ENCODE measurements at places on chromosomes 5 and 9. TPM values are rescaled to one million over a fixed set of nuclear protein-coding genes. Genes with fewer than 3 reads are reported as not detected.

GRCh38 chr5:109876941-109877669, 187.4 kb downstream of the MAN2A1 start:
- peaks cover 7% of the 10 kb centered on the region for H3K4me1 ChIP-seq
- H3K27me3 ChIP-seq, result no peaks in the 10 kb centered on the region
- no peaks in the 10 kb centered on the region for H3K36me3 ChIP-seq
- DNase-seq, result no peak
- no peak overlapping the region for H3K4me3 ChIP-seq

GRCh38 chr5:133287500-133287899, 235.7 kb downstream of the HSPA4 start:
- no peaks in the 10 kb centered on the region for H3K27me3 ChIP-seq
- H3K4me1 ChIP-seq, result no peaks in the 10 kb centered on the region
- no peaks in the 10 kb centered on the region for H3K36me3 ChIP-seq
- peak; percentile 54 for DNase-seq
- H3K27ac ChIP-seq, result no peak overlapping the region

- no peaks in the 10 kb centered on the region for H3K27me3 ChIP-seq
- no peaks in the 10 kb centered on the region for H3K36me3 ChIP-seq
- no peak for DNase-seq
- no peak overlapping the region for H3K27ac ChIP-seq
Observed at GRCh38 chr9:17082343-17083064, 52.3 kb upstream of the CNTLN start.

DNA sequence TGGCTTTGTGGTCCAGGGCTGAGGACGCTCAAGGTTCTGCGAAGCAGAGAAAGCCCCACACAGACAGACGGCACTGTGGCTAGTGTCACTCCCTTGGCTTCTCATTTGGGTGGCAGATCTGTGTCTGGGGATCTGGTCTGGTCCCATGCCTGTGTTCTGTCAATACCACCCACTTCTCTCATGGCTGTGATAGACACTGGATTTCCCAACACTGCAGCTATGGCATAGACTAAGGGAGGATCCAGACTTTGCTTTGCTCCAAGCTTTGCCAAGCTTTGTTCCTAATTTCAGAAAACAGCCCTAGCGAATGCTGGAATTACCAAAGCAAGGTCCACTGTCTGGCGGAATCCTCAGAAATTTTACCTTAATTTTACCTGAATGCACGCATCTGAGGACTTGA, 62.1 kb downstream of the GADD45G start:
- no peak overlapping the region for H3K27ac ChIP-seq
- peaks cover 44% of the 10 kb centered on the region for H3K27me3 ChIP-seq
- DNase-seq, result no peak
- H3K36me3 ChIP-seq, result peaks cover 2% of the 10 kb centered on the region

DNA sequence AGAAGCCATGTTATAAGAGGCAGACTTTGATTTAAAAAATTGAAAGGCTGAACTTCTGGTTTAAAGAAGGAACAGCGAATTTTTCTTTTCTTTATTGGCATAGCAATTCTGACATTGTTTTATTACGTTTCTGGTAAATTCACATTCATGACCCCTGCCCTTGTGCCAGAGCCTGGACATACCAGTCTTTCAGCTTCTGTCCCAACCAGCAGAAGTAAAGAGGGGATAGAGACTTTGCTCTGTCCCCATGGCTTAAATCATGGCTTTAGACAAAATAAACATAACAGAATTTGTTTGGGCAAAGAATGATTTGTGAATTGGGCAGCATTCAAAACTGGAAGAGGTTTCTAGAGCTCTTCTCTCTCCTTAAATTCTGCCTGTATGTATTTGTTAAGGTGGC, 15.3 kb downstream of the CAST start:
- H3K4me1 ChIP-seq, result peaks cover 12% of the 10 kb centered on the region
- DNase-seq, result no peak
- H3K4me3 ChIP-seq, result no peak overlapping the region
- H3K27me3 ChIP-seq, result no peaks in the 10 kb centered on the region
- no peak overlapping the region for H3K27ac ChIP-seq

DNA sequence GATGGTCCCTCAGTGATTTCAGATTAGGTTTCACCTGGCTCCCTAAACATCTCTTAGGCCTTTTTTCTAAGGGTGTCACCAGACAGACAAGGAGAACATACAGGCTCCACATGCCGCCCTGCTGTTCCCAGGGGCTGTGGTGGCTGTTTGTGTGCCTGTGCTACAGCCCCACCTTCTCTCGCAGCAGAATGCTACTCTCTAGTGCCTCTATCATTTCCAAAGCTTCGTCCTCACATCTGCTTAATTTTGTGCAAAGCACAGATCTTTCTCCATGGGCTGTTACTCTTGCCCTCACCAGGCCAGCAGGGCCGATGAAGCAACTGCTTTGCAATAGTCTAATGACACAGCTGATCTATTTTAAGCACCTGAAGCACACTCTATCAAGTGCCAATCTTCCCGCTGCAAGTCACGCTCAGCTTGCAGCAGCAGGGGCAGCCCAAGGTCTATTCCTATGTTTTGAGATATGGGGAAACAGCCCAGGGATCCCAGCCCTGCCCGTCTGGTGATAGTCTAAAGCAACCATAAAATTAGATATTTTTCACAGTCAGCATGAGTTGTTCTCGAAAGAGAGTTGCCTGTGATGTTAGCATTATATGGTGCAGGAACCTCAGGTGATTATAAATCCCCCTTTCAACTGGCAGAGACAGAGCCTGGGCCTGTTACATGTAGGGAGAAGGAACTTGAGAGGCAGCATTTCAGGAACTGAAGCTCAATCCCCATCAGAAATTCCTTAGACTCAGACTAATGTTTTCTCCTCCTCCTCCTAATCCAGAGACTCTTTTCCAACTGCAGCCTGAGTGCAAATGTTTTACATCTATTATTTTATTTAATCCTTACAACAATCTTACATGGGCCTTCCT, 12.7 kb downstream of the ABLIM3 start:
- H3K27me3 ChIP-seq, result peaks cover 42% of the 10 kb centered on the region
- H3K4me1 ChIP-seq, result no peaks in the 10 kb centered on the region
- no peak for DNase-seq
- H3K4me3 ChIP-seq, result no peak overlapping the region

DNA sequence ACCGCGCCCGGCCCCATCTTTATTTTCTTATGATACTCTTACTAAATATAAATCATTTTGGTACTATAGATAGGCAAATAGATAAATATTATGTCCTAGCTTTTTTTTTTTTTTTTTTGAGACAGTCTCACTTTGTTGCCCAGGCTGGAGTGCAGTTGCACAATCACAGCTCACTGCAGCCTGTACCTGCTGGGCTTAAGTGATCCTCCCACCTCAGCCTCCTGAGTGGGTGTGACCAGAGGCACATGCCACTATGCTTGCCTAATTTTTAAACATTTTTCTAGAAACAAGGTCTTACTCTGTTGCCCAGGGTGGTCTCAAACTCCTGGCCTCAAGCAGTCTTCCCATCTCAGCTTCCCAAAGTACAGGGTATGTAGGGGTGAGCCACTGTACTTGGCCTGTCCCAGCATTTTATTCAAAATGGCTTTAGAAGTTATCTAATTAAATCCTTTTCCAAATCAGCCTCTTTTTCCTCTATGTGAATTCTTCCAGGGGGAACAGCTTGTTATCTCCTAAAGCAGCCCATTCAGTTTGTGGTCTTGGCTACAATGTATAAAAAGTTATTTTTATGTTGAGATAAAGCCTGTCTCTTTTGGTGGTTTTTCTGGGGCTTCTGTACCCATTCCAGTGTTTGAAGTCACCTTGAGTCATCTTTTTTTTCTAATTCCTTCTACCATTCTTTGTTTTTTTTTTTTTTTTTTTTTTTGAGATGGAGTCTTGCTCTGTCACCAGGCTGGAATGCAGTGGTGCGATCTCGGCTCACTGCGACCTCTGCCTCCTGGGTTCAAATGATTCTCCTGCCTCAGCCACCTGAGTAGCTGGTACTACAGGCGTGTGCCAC, 12.1 kb downstream of the MELK start:
- H3K27me3 ChIP-seq, result no peaks in the 10 kb centered on the region
- peaks cover 7% of the 10 kb centered on the region for H3K4me1 ChIP-seq
- no peak overlapping the region for H3K4me3 ChIP-seq
- DNase-seq, result no peak
- H3K27ac ChIP-seq, result no peak overlapping the region

- no peaks in the 10 kb centered on the region for H3K36me3 ChIP-seq
- H3K27ac ChIP-seq, result no peak overlapping the region
- no peak overlapping the region for H3K4me3 ChIP-seq
- H3K27me3 ChIP-seq, result peaks cover 23% of the 10 kb centered on the region
- H3K4me1 ChIP-seq, result peaks cover 13% of the 10 kb centered on the region
- DNase-seq, result no peak
Observed at GRCh38 chr5:139707445-139708003, 59.4 kb downstream of the CXXC5 start.

GRCh38 chr9:124617477-124618141, 110.4 kb upstream of the NR5A1 start:
- peaks cover 15% of the 10 kb centered on the region for H3K27me3 ChIP-seq
- DNase-seq, result peak; percentile 80
- H3K4me3 ChIP-seq, result no peak overlapping the region
- no peak overlapping the region for H3K27ac ChIP-seq
- H3K4me1 ChIP-seq, result no peaks in the 10 kb centered on the region

GRCh38 chr9:18075253-18075952, 398.6 kb upstream of the ADAMTSL1 start:
- DNase-seq, result no peak

GRCh38 chr9:115531410-115532125, 413.6 kb upstream of the TNC start:
- H3K4me3 ChIP-seq, result no peak overlapping the region
- no peak for DNase-seq
- H3K4me1 ChIP-seq, result no peaks in the 10 kb centered on the region
- H3K36me3 ChIP-seq, result no peaks in the 10 kb centered on the region

DNA sequence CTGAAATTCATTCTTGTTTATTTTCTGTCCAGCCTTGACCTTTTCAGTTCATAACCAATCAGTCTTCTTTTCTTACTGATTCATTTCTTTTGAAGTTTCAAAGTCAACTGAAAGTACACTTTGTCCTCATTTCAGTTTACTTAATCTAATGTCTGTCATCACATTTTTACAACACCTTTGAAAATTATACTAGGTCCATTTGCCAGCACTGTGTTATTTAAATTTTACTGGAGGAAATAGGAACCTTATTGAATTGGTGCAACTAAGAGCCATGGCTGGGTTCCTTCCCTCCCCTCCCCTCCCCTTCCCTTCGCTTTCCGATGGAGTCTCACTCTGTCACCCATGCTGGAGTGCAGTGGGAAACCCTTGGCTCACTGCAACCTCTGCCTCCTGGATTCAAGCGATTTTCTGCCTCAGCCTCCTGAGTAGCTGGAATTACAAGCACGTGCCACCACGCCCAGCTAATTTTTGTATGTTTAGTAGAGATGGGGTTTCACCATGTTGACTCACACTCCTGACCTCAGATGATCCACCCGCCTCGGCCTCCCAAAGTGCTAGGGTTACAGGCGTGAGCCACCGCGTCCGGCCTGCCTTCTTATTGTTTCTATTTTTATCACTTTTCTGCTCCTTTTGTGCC, 6.3 kb downstream of the RMI1 start:
- H3K36me3 ChIP-seq, result peaks cover 44% of the 10 kb centered on the region
- H3K4me3 ChIP-seq, result no peak overlapping the region
- no peaks in the 10 kb centered on the region for H3K27me3 ChIP-seq
- H3K27ac ChIP-seq, result peak overlapping the region; percentile 78

- no peak for DNase-seq
- no peaks in the 10 kb centered on the region for H3K27me3 ChIP-seq
- H3K4me1 ChIP-seq, result peaks cover 15% of the 10 kb centered on the region
- H3K27ac ChIP-seq, result no peak overlapping the region
Observed at GRCh38 chr5:146249801-146250200, 46.4 kb downstream of the RBM27 start.

GRCh38 chr5:78405829-78406750, 45.7 kb downstream of the SCAMP1 start:
- no peak for DNase-seq
- H3K4me3 ChIP-seq, result no peak overlapping the region
- no peaks in the 10 kb centered on the region for H3K27me3 ChIP-seq

DNA sequence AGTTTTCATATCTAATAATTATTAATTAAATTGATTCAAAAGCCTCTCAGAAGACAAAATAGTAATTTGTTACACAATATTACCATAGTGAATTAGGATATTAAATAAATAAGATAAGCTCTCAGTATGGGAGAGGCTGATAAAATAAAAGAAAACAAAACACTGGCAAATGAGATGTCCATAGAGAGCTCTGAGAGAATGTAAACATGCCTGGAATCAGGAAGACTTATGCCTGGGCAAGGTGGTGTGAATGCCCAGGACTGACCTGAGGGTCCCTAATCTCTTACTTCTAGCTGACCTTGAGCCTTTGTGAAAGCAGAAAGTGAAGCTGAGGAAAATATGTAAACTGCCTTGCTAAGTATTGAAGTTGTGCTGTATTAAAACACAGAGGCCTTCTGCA, 616.5 kb downstream of the PTPRD start:
- H3K4me1 ChIP-seq, result no peaks in the 10 kb centered on the region
- H3K4me3 ChIP-seq, result no peak overlapping the region
- H3K36me3 ChIP-seq, result no peaks in the 10 kb centered on the region
- no peaks in the 10 kb centered on the region for H3K27me3 ChIP-seq

DNA sequence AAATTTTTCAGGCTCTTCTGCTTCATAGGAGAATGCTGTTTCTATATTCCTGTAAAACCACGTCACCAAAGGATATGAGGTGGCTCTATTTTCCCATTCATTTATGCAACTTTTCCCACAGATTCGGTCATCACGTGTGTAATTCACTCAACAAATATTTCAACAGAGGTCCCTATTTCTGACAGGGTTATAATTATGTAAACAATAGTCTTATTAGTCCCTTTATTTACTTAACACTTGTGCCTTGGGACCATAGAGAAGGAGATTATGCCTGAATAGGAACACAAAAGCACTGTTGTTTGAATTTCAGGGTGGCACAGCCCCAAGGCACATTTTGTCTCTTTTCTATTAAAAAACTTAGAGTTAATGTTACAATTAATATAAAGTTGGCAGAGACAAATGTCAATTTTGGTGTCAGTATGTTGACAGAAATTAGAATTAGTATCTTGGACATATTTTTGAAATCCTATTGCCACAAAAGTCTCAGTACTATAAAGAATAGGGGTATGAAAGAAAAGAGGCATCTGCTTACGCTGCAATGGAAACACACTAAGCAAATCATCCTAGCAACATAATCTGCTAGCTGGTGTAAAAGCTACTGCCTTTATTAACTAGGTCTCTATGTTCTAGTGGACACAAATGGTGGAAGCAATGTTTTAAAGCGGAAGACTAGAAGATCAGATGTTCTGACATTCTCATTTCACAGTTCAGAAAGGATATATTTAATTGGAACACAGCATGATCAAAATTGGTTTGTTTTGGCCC, 229.1 kb upstream of the TBCA start:
- no peak overlapping the region for H3K4me3 ChIP-seq
- H3K36me3 ChIP-seq, result peaks cover 2% of the 10 kb centered on the region
- no peaks in the 10 kb centered on the region for H3K27me3 ChIP-seq
- DNase-seq, result no peak
- H3K27ac ChIP-seq, result no peak overlapping the region

- DNase-seq, result peak; percentile 50
- H3K27me3 ChIP-seq, result no peaks in the 10 kb centered on the region
- H3K36me3 ChIP-seq, result no peaks in the 10 kb centered on the region
- H3K4me3 ChIP-seq, result peak overlapping the region; percentile 52
- H3K27ac ChIP-seq, result peak overlapping the region; percentile 86
Observed at GRCh38 chr9:129458663-129459546, 162.0 kb downstream of the C9orf50 start.

Gene SMIM23
- total RNA-seq, result not detected

Gene CDX1
- total RNA-seq, result not detected

Gene KIF20A
- 61.7 TPM for total RNA-seq

Gene OR1J2
- not detected for total RNA-seq

Gene IQGAP2
- 70.2 TPM for total RNA-seq

Gene NCS1
- 16.9 TPM for total RNA-seq

Gene SPINK5
- not detected for total RNA-seq

Gene PCDHGA4
- not detected for total RNA-seq

Gene HTR4
- total RNA-seq, result not detected

Gene GOLM1
- 5.5 TPM for total RNA-seq

Gene GFPT2
- 0.37 TPM for total RNA-seq

Gene DAP
- total RNA-seq, result 44.5 TPM

All from activated CD8-positive, alpha-beta memory T cell treated with anti-CD3 and anti-CD28 coated beads, Interleukin-2, amount 10 ng/mL, durations not matched to agents 7 days and 5 days (primary cell).